ENCODE measurements at places on chromosomes 3 and 15. TPM values are rescaled to one million over a fixed set of nuclear protein-coding genes. Genes with fewer than 3 reads are reported as not detected.

PARP15 gene
- total RNA-seq, result 0.33 TPM

CLEC3B gene
- total RNA-seq, result 13.6 TPM

PGBD4 gene
- 0.69 TPM for total RNA-seq

GPR62 gene
- total RNA-seq, result 0.83 TPM

CRYGS gene
- total RNA-seq, result 1.2 TPM

RAB6B gene
- total RNA-seq, result 3.9 TPM

RSL24D1 gene
- total RNA-seq, result 116 TPM

FOXB1 gene
- total RNA-seq, result not detected

HIGD2B gene
- total RNA-seq, result not detected

ONECUT1 gene
- total RNA-seq, result not detected

ERICH6 gene
- not detected for total RNA-seq

CMTM8 gene
- total RNA-seq, result 6.4 TPM

HESX1 gene
- total RNA-seq, result 0.98 TPM

HMG20A gene
- 34.9 TPM for total RNA-seq

REC114 gene
- total RNA-seq, result not detected

SLITRK3 gene
- total RNA-seq, result 0.17 TPM

CASR gene
- total RNA-seq, result 0.08 TPM

GOLGA6B gene
- not detected for total RNA-seq

PPARG gene
- total RNA-seq, result 53.6 TPM

TMCO5A gene
- total RNA-seq, result not detected

CLRN1 gene
- not detected for total RNA-seq

SERP1 gene
- total RNA-seq, result 117 TPM

TJP1 gene
- 81.0 TPM for total RNA-seq

SPINT1 gene
- 22.9 TPM for total RNA-seq

BBX gene
- 61.8 TPM for total RNA-seq

RTP1 gene
- not detected for total RNA-seq

ZCWPW2 gene
- 2.1 TPM for total RNA-seq
